C1 segment of cervical spinal cord (tissue), 14 donors: ENCODE measurements at places on chromosomes 13 and 19.

- DNase-seq = no peak
These were observed 6.1 kb upstream of the ERVV-1 start for GRCh38 chr19:53007606-53008005.

DNA sequence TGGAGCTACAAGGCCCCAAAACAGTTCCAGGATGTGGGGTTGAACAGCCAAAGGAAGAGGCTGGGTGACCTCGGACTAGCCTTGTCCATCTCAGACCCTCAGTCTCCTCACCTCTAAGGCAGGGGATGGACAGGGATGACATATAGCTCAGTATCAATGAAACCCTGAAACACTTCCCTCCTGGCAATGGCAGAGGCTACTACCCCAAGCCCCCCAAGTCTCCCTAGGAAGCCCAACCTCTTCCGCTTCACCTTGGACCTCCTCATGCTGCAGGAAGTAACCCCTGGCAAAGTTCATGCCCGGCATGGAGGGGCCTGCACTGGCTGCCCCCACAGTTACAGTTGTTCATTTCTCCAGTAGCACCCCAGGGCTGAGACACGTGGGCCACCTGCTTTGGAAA is 10.6 kb downstream of the CCDC97 start:
- DNase-seq = no peak

DNA sequence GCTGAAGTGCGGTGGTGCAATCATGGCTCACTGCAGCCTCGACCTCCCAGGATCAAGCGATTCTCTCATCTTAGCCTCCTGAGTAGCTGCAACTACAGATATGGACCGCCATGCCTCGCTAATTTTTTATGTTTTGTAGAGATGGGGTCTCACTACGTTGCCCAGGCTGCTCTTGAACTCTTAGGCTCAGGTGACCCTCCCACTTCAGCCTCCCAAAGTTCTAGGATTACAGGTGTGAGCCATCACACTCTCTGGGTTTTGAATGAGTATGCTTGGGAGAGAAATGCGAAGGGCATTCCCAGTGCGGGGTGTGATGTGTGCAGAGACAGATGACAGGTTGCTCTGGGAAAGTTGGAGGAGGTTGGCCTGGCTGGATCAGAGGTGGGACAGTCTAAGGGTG is 49.0 kb downstream of the RYR1 start:
- DNase-seq = no peak

DNA sequence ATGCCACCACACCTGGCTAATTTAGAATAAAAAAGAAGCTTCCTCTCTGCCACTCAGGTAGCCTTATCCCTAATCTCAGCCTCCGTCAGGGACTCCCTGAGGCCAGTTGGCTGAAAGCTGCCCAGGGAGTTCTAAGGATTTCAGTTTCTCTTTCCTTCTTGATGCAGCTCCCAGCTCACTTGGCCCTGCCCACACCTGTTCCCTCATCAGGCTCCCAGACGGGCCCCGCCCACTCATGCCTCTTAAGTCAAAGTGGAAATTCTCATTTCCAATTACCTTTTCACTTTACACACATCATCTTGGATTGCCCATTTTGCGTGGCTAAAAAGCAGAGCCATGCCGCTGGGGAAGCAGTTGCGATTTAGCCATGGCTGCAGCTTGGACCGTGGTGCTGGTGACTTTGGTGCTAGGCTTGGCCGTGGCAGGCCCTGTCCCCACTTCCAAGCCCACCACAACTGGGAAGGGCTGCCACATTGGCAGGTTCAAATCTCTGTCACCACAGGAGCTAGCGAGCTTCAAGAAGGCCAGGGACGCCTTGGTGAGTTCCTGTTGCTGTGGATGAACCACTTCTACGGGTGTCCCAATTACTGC is at the start of gene IFNL1:
TSS of gene IFNL1 (plus strand) at position 353 of the 591 bp plus-strand sequence. CDS start at position 368, 15 bp downstream.
- no peak for DNase-seq
